ENCODE measurements at places on chromosomes 5 and 9.

GRCh38 chr9:88355166-88355565 lies 33.1 kb upstream of the SPIN1 start:
- no peak for DNase-seq

DNA sequence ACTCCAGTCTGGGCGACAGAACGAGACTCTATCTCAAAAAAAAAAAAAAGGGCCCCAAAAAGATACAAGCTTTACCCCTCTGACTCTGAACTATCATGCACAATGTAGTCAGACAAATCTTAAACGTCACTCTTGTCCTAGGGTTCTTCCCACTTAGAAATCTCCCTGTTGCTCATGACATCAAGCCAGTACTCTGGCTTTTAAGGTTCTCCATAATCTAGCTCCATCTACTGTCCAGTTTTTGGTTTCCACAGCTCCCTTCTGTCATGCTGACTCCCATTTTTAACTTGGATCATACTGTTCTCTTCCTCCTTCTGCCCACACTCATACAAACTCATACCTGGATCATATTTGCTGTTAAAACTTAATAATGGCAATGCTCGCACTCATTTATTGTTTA lies 156.7 kb upstream of the TLX3 start:
- DNase-seq = no peak

GRCh38 chr9:126057121-126057825 lies 269.4 kb upstream of the MVB12B start:
- no peak for DNase-seq

GRCh38 chr5:141958113-141958512 lies at the start of gene PCDH12:
TSS of gene PCDH12 (minus strand) at chr5:141958202. CDS start at chr5:141957851, 351 bp downstream.
- no peak for DNase-seq

GRCh38 chr5:137501846-137502406 lies 2.8 kb upstream of the SPOCK1 start:
- no peak for DNase-seq

GRCh38 chr5:10913841-10914240 lies 152.8 kb upstream of the DAP start:
- DNase-seq = no peak

- DNase-seq = no peak
Measured at GRCh38 chr5:29185558-29185957, 2007.9 kb upstream of the CDH6 start.

Measured in CD8-positive, alpha-beta T cell (primary cell).